Fibroblast of the conjunctiva (primary cell): ENCODE measurements at places on chromosomes 6 and 20.

GRCh38 chr6:150053450-150053849, 15.5 kb downstream of the ULBP3 start:
- no peak for DNase-seq

- no peak for DNase-seq
Observed at GRCh38 chr6:167949121-167949684, 48.3 kb upstream of the KIF25 start.

- no peak for DNase-seq
Observed at GRCh38 chr20:25203871-25204320, 8.4 kb downstream of the ENTPD6 start.

DNA sequence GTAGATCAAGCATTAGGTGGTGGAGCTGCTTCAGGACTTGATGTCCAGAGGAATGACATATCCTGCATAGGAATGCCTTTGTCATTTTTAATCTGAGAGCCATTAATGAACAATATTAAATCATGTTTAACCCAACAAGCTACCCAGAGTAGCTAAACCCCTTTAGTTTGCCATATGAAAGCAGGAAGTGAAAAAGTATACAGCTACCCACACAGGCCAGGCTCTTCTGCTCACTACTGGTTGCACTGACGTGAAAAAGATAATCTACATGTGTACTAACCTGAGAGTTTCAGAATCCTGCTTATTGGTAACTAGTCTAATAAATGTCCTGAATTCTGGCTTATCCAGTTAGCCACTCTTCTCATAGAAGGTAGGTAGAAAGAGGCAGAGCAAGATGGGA, 19.9 kb downstream of the GLYATL3 start:
- no peak for DNase-seq
